Naive thymus-derived CD8-positive, alpha-beta T cell (primary cell): ENCODE measurements at places on chromosomes 2 and 18.

- no peak for DNase-seq
Observed at GRCh38 chr2:109173311-109174171, 44.5 kb downstream of the SH3RF3 start.

DNA sequence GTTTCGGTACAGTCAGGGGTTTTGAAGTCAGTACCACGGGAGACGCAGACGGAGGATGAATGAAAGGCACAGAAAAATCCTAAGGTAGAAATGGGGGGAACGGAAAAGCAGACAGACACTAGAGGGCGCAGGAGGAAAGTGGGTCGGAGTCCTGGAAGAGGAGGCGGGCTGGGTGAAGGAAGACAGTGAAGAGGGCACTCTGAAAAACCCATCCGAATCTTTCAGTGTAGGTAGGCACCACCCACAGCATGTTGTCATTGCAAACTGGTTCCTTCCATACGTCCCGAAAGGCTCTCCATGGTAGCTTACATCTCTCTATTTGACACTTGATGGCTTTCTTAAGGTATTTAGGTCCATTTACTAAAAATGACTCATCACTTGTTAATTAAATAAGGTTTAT lies 18.5 kb upstream of the ZNF236 start:
- DNase-seq: peak; percentile 78

DNA sequence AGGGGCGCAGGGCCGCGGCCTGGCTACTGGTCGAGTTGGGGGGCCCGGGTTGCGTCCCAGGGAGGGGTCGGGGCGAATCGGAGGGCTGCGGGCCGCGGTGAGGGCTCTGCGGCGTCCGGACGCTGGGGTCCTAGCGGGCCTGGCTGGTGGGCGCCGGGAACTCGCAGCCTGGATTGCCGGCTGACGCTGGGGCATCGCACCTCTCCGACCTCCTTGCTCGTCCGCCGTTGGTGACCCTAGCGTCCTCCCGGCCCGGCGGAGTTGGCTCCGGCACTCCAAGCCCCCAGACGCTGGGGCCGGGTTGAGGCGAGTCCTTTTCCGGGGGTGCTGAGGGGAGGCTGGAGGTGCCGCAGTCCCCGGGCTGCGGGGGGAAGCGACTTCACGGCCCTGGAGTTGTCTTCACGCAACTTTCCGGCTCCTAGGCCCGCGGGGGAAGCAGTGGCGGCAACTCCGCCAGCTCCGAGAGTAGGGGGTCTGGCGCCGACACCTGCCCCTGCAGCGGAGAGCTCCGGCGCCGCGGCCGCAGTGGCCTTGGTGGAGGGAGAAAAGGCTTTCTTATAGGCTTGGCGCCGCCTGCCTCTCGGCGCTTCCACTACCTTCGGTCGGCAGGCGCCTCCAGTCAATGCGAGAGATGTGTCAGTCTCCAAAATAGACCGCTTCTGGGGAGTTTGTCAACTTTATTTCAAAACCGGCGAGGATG lies 70.3 kb downstream of the HAUS1 start:
- DNase-seq: peak; percentile 27

GRCh38 chr2:216775043-216775453 lies 79.7 kb upstream of the IGFBP5 start:
- DNase-seq: no peak
